ENCODE measurements at places on chromosomes 5 and 9.

GRCh38 chr9:114472765-114473446 is 32.4 kb downstream of the WHRN start:
- no peak for DNase-seq

DNA sequence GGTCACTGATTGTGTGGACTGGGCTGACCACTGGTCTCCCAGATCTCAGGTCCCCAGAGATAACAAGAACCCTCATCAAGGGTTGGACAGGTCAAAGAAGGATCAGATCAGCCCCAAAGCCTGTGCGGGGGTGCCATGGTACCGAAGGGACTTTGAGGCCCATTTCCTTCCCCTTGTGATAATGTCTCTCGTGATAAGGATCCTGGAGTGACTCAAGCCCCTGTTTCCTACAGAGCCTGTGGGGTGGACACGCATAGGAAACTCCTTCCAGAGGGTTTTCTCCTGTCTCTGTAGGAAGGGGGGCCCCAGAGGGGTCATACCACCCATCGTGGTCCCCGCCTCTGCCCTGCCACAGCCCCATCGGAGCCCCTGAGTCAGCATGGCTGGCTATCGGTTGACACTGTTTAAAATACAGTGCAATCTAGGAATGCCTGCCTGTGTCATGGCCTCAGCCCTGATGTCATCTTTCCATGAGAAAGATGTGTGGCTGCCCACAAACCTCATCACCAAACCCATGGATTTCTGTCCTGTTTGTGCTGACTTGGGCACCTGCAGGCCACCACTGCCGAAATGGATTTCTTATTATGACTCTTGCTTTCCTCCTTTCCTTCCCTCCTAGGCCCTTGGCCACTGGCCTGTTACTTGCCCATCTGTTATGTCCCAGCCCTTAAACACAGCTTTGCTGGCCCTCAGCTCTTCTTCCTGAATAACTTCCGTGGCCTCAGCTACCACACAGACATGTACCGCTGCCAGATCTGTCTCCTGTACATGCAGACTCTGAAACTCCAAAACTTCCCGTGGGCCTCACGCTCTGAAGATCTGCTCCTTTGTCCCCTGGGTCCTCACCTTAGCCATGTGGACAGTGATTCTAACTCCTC is 2.9 kb upstream of the CSF2 start:
- no peak for DNase-seq

DNA sequence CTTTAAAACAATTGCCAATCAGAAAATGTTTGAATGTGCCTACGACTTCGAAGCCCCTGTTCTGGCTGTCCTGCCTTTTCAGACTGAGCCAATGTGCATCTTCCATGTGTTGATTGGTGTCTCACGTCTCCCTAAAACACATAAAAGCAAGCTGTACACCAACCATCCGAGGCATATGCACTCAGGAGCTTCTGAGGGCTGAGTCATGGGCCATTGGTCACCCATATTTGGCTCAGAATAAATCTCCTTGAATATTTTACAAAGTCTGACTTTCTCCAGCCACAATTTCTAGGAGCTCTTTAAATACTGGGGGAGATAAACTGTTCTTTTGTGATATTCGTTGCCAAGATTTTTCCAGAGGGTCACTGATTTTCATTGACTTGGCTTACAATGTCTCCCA is 53.9 kb downstream of the C9orf57 start:
- no peak for DNase-seq

- no peak for DNase-seq
Observed at GRCh38 chr5:14429101-14430050, 152.2 kb upstream of the OTULINL start.

- DNase-seq: no peak
Observed at GRCh38 chr9:116271991-116272390, 118.4 kb downstream of the PAPPA start.

GRCh38 chr9:72579190-72579589 is 57.8 kb downstream of the TMC1 start:
- DNase-seq: no peak

DNA sequence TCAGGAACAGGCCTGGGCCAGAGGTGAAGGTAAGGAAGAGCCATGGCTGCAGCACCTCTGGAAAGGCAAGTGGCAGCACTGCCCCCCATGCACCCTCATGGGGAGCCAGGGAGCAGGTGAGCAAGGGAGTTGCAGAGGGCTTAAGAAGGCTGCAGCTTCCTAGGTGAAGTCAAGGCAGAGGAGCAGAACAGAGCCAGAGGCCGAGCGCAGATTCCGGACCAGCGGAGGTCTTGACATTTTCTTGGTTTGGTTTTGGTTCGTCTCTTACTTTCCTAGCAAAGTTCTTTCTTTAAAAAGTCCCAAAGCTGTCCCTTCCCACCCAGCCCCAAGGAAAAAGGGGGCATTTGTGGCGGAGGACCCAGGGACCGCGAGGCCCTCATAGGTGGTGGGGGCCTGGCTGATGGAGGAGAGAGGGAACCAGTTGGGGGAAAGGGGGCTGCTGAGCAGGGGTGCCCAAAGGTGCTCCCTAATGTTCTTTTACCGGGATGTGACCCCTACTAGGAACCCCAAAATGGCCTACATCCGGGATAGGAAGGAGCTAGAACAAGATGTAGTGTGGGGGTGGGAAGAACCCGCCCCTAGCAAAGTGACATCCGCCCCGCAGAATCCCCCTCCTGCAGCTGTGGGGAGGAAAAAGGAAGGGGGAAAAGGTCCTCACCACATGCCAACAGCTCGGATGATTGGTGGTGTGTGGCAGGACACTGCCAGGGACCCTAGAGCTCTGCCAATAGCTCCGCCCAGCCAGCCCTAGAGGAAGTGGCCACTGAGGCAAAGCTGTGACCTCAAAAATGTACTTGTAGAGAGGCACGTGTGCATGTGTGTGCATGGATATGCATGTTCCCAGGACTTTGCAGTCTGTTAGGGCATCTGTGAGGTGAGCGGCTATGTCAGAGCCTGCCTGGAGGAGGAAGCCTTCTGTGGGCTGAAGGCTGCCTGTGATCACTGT is 914 bp upstream of the CD72 start:
- DNase-seq: no peak

DNA sequence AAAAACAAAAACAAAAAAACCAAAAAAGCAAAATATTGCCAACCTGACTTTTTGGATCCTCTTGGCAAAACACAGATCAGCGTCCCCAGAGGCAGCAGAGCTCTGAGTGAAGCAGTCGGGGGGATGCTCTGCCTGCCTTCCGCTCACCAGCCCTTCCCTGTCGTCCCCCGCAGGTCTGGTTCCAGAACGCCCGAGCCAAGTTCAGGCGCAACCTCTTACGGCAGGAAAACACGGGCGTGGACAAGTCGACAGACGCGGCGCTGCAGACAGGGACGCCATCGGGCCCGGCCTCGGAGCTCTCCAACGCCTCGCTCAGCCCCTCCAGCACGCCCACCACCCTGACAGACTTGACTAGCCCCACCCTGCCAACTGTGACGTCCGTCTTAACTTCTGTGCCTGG is 20.7 kb downstream of the LHX2 start:
- no peak for DNase-seq

GRCh38 chr5:51225789-51226742 is 157.2 kb upstream of the ISL1 start:
- DNase-seq: no peak

DNA sequence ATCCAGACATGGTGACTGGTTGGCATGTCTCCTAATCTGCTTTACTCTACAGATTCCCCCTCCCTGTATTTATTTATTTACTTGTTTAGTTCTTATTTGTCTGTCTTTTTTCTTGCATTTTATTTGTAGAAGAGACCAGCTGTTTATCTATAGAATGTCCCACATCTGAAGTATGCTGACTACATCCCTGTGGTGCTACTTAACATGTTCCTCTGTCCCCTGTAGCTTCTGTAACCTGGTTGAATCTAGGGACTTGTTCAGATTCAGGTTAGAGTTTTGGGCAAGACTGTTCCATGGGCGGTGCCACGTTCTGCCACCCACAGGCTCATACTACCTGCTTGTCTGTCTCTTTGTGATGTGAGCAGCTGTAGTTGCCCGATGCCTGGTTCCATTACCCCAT is 23.5 kb downstream of the DUSP1 start:
- DNase-seq: no peak

GRCh38 chr5:170896779-170897178 is 35.0 kb downstream of the RANBP17 start:
- DNase-seq: no peak

- no peak for DNase-seq
Observed at GRCh38 chr5:143195491-143195890, 208.0 kb downstream of the NR3C1 start.

DNA sequence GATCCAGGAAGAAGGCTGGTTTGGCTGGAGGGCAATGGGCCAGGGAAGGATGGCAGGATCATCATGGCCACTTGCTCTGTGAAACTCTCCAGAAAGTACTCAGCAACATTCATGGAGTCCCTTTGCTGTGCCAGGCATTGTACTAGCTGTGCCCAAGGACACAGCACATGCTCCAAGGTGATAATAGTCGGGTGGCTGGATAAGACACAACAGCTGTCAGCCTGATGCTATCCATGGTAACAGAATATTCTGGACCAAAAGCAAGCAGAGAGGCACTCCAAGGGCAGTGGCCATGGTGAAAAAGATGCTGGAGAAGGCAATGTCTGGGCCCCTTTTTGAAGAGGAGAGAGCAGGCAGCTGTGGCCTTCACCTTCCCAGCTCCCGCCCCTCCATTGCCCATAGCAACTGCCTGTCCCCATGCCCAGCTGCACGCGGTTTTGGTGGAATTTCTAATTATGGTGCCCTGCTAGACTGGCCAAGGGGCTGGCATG is 113.8 kb upstream of the CPEB4 start:
- no peak for DNase-seq

- DNase-seq: no peak
Observed at GRCh38 chr5:93145767-93146166, 435.3 kb downstream of the NR2F1-AS1 start.

DNA sequence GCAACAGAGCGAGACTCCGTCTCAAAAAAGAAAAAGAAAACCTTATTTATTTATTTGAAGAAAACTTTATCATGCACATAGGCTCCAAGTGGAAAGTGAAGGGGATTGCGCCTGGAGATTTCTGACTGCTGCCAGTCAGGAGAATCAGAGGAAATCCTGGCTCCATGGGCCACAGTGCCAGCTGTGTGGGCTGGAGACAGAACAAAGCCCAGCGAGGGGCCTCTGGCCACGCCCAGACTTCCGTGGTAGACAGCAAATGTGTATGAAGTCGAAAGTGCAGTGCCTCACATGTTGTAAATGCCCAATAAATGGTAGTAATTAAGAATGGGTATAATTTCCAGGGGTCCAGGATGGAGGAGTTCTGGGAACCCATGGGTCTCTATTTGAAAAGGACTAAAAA is 75.8 kb upstream of the WWC1 start:
- DNase-seq: no peak

GRCh38 chr5:111072949-111073682 is 1.6 kb downstream of the TSLP start:
- DNase-seq: peak; percentile 35

GRCh38 chr5:124649491-124650146 is 96.8 kb downstream of the ZNF608 start:
- DNase-seq: peak; percentile 57

- DNase-seq: no peak
Observed at GRCh38 chr5:97172227-97172626, 10.8 kb downstream of the RIOK2 start.

DNA sequence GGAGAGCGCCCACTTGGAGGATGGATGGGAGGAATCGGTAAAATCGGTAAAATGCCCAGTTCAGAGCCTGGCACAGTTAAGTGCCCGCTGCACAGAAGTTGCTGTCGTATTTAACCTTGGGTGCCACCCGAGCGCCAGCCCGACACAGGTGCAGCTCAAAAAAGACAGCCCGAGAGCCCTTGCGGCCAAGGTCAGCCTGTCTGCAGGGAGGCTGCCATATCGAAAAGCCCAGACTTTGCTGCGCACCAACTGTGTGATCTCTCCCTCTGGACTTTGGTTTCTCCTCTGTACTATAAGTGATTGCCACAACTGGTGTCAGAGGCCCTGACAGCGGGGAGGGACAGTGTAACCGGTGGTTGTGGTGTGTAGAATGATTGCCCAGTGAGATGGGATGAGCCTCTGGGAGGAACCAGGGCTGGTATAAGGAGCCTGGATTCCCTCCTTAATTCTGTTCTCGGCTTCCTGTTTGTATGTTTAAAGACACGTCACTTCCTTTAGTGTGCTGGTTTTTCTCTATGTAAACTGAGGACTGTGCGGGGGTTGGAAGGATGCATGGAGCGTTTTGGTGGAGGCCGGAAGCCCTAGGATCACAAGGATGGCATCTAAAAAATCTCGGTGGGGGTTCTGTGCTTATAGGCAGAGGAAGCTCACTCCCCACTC is 792 bp downstream of the NTMT1 start:
- no peak for DNase-seq

- DNase-seq: no peak
Observed at GRCh38 chr9:6937209-6937608, 179.4 kb downstream of the KDM4C start.

- DNase-seq: no peak
Observed at GRCh38 chr5:158458086-158458485, 599.1 kb upstream of the CLINT1 start.

- DNase-seq: no peak
Observed at GRCh38 chr5:172527559-172527958, 73.2 kb upstream of the SH3PXD2B start.

DNA sequence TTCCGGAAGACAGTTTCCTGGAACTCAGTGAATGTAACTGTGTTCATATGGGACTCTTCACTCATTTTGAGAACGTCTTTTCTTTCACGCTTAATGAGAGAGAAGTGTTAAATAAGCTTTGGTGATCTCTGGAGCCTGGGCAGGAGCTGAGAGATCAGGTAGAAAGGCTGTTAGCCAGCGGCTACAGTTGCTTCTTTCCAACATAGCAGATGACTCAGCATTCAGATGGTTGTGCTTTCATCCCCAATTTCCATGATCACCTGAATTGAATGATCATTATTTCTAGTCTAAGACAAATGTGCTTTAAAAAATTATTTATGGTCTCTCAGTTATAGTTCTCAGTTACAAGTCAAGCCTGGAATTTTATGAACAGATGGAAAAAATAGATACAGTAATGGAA is 234.5 kb downstream of the ADAMTSL1 start:
- no peak for DNase-seq

DNA sequence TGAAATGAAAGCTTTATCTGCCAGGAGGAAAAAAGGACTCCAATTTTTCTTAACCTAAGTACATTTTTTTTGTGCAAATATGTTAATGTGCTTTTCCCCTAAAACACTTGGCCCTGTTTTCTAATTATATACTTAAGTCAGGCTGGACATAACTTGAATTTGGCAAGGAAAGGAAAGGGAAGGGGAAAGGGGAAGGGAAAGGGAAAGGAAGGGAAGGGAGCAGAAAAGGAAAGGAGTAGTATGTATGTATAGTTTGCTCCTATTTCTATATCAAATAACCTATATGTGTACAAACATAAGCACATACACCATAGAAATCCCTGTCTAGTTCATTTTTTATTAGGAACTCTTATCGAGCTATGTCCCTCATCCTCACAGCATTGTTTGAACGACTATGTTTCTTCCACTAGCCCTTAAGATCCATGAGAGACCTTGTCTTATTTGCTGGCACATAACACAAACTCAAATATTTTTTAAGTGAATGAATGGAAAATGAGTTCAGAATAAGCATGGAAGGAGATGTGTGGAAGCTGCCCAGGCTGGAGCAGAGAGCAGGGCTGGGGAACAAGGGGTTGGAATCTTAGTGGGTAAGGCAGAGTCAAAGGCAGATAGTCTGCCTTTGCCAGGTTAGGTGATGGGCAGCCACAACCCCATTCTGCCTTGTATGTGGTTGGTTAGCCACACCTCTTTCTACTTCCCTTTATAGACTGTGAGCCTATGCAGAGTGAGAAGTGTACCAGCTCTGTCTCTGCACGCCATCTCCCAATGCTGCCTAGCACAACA is 70.0 kb downstream of the KLHL3 start:
- DNase-seq: peak; percentile 6

GRCh38 chr5:10441083-10441991 is at the start of gene ROPN1L:
Gene ROPN1L (plus strand): TSS chr5:10441879. CDS start chr5:10442168, 289 bp downstream.
- DNase-seq: peak; percentile 73

- no peak for DNase-seq
Observed at GRCh38 chr5:171395042-171395441, 7.4 kb downstream of the NPM1 start.
